ENCODE measurements at places on chromosomes 3 and 15.

DNA sequence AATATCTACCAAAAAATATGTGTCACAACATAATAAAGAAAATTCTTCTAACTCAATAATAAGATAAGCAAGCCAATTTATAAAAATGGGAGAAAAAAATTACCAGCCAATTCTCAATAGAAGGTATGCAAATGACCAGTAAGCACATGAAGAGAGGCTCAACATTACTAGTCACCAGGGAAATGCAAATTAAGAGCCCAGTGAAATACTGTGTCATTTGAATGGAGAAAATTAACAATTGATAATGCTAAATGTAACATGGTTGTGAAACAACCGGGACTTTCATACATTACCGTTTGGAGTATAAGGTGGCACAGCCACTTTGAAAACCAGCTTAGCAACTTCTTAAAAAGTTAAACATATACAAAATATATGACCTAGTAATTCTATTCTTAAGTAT lies 460.7 kb downstream of the IGSF11 start:
- H3K27me3 ChIP-seq = no peaks in the 10 kb centered on the region
- no peaks in the 10 kb centered on the region for H3K36me3 ChIP-seq
- H3K27ac ChIP-seq = no peak overlapping the region

GRCh38 chr3:38545550-38545949 lies 49.4 kb downstream of the EXOG start:
- H3K36me3 ChIP-seq = no peaks in the 10 kb centered on the region
- no peak overlapping the region for H3K4me3 ChIP-seq
- H3K4me1 ChIP-seq = no peaks in the 10 kb centered on the region
- H3K27me3 ChIP-seq = no peaks in the 10 kb centered on the region
- no peak for DNase-seq

- H3K4me3 ChIP-seq = no peak overlapping the region
- H3K36me3 ChIP-seq = no peaks in the 10 kb centered on the region
- H3K4me1 ChIP-seq = peaks cover under 1% of the 10 kb centered on the region
Observed at GRCh38 chr15:72166716-72167417, 30.7 kb downstream of the GRAMD2A start.

DNA sequence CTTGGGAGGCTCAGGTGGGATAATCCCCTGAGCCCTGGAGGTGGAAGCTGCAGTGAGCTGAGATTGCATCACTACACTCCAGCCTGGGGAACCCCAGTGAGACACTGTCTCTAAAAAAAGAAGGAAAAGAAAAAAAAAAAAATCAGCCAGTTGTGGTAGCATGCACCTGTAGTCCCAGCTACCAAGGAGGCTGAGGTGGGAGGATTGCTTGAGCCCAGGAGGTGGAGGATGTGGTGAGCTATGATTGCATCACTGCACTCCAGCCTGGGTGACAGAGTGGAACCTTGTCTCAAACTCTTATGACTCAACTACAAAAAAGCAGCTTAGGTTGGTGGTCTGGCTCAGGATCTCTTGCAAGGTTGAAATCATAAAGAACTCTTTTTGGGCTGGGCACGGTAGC lies 19.3 kb upstream of the GPX1 start:
- H3K4me1 ChIP-seq = no peaks in the 10 kb centered on the region
- no peak overlapping the region for H3K4me3 ChIP-seq
- no peaks in the 10 kb centered on the region for H3K27me3 ChIP-seq

DNA sequence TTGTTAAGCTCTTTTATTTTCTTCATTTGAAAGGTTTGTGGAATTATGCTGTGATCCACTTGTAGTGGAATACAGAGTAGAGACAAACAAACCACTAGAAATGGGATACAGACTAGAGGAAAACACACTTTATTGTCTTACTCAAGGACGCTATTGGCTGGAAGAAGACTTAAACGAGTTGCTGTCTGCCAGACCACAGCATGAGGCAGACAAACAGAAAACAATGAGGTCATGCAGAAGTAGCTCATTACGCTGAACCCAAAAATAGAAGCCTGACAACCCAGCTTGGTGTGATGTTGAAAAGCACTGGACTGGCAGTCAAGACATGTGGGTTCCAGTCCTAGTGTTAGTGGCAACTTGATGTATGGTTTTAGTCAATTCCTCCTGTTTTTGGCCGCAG lies 62.4 kb upstream of the P3H2 start:
- no peak overlapping the region for H3K27ac ChIP-seq
- no peak for DNase-seq
- H3K4me1 ChIP-seq = peaks cover 3% of the 10 kb centered on the region
- no peaks in the 10 kb centered on the region for H3K27me3 ChIP-seq
- no peak overlapping the region for H3K4me3 ChIP-seq

Measured in gastrocnemius medialis (tissue), 4 donors.